ENCODE measurements at places on chromosomes 5 and 9. TPM values are rescaled to one million over a fixed set of nuclear protein-coding genes. Genes with fewer than 3 reads are reported as not detected.

GRCh38 chr5:19104948-19105347 is 883.1 kb downstream of the CDH18 start:
- no peak for DNase-seq

DNA sequence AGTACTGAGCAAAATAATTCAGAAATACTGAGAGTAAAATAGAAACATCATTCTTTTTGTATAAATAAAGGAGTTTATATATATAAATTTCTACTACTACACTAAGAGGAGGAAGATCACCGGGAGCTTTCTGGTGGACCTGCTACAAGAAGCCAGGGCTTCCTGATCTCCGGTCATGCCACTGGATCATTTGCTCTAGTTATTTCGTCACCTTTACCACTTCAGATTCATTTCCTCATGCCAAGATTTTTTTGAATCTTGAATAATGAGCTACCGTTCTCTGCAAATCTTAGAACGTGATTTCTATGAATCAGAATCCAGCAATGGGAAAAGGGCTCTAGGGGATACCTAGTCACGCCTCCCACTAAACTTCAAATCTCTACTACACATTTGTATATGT is 51.9 kb upstream of the TBC1D9B start:
- DNase-seq = no peak

DNA sequence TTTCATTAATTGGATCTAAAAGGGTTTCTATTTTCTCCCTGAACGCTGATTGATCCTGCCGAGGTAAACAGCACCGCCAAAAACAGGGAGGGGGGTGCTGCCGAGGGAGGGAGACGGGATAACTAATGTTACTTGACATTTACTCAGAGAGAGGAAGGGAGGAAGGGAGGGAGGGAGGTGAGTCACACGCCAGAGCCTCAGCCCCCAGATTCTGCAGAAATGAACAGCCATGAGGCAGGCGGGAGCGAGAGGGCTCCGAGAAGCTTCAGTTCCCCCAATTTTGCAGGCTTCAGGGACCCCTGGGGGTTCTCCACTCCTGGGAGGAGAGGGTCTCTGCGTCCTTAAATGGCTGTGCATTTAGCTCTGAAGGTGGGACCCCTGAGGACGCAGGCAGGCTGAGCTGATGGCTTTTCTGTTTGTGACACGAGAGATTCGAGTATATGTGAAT is 59.1 kb upstream of the IER5L start:
- no peak for DNase-seq

DNA sequence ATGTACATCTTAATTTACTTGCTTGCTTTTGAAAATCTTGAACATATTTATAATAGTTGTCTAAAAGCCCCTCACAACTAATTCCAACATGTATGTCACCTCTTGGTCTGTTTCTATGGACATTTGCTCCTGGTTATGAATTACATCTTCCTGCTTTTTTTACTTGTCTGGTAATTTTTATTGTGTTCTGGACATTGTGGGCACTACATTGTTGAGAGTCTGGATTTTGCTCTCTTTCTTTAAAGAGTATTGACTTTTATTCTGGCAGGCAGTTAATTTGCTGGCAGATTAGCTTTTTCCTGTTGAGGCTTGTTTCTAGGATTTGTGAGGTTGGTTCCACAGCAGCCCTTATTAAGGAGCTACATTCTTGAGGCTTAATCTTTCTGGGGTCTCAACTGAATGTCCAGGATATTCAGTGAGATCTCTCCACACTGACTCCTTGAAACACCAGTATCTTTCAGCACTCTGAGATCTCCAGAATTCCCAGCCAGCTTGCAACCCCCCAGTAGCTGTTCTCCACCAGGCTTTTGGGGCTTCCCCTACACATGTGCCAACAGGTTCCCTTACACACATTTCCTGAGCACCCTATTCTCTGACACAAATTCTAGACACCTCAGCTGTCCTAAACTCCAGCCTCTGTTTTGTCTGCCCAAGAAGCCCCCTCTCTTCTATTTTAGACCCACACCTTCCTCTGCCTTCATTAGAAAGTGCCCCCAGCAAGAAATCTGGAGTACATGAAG is 27.4 kb downstream of the KIAA1191 start:
- no peak for DNase-seq

RELL2 gene
- 3.2 TPM for polyA plus RNA-seq

DNA sequence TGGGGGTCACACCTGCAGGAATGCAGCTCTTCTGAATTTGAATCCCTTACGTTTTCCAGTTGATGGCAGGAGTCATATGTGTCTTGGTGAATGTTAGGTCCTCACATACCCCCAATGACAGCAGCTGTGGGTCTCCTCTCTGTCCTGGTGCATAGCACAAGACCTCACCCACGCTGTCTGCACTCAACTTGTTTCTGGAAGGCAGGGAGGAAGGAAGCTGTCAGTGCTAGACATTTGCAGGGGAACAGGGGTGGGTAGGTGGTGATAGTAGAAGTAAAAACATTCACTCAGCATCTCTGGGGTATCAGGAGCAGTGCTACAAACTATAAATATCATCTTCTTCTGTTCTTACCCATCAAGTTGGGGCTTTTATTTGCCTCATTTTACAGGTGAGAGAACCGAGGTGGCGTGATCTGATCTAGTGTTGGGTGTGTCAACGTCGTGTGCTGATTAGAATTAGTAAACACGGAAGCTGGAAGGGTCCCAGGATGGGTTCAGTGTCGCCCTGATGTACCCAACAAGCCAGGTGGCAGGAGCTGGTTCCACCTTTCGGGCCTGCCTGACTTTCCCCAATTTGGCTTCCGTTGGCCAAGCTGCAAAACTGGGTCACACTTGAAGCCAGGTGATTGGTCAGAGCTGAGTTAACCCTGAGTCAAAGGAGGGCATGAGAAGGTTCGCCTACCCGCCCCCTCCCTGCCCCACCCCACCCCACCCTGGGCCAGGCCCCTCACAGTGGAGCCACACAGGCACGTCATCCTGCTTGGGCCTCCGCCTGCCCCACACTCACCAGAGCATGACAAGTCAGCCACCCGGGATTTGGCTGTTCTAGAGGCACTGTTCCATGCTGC is 15.8 kb downstream of the ERGIC1 start:
- no peak for DNase-seq

GRCh38 chr5:175684931-175685330 is 27.1 kb downstream of the HRH2 start:
- no peak for DNase-seq

GRCh38 chr5:90488791-90489190 is 14.1 kb downstream of the POLR3G start:
- DNase-seq = no peak

DNA sequence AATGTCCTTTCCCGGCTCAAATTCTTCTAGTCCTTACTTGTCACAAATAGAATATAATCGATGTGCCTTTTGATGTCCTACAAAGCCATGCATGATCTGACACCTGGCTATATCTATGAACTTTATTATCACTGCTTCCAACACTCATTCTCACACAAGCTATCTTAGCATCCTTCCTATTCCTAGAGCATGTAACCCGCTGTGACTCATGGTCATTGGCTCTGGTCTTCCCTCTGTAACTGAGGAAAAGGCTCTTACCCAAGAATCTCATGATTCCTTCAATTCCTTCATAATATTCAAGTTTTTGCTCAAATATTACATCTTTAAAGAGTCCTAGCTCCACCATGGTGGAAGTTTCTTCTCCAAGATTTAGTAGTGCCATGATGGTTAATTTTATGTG is 480.0 kb upstream of the PAPPA start:
- no peak for DNase-seq

TAF9 gene
- 62.2 TPM for polyA plus RNA-seq

SLC25A2 gene
- polyA plus RNA-seq = 0.22 TPM

GPR150 gene
- polyA plus RNA-seq = 0.15 TPM

DNA sequence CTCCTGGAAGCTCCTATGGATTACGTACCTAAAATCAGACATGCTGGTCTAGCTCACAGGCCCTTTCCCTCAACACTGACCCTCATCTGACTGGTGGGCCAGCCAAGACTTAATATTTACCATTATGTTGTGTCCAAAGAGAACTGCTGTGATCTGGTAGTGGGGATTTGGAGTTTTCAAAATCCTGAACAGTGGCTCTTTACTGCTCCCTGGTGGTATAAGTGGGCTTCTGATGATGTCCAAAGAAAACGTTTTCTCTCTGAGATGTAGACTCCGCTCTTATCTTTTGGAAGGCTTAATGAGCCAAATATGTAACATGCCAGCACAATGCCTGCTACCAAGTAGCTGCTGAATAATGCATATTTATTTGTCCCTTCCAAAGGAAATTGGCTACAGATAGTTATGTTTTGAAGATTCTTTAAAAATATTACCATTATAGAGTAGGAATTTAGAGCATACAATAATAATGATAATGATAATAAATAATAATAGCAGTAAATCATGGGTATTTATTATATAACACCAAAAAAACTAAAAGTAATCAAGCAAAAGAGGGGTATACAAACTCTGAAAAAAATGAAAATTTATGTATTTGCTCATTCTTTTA is 406.6 kb upstream of the TNC start:
- peak; percentile 31 for DNase-seq

- no peak for DNase-seq
Measured at GRCh38 chr9:750249-750967, 91.1 kb upstream of the DMRT1 start.

MARCOL gene
- polyA plus RNA-seq = not detected

DNA sequence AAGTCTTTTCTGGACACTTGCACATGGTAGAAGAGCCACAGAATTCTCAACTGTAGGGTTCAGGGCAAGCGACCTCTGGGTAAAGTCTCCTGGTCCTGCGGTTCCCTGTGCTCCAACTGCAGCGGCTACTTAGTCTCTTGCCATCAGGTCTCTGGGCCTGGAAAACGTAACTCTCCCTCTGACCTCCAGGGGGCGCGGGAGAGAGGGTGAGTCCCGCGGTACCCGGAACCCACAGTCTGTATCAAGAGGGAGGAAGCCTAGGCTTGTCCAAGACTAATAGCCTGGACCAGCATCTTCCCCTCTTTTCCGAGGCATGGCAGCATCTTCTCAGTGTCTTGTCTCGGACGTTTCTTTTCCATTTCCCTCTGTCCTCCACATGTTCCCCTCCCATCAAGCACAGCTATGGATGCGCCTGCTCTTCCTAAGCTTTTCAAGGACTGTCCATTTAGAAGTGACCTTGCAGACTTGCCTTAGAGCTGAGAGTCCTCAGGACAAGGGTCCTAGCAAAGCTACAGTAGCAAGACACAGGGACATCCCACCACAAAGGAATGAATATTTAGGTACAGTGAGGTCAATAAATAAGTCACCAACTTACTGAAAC is 59.3 kb downstream of the FSTL4 start:
- peak; percentile 28 for DNase-seq

DNA sequence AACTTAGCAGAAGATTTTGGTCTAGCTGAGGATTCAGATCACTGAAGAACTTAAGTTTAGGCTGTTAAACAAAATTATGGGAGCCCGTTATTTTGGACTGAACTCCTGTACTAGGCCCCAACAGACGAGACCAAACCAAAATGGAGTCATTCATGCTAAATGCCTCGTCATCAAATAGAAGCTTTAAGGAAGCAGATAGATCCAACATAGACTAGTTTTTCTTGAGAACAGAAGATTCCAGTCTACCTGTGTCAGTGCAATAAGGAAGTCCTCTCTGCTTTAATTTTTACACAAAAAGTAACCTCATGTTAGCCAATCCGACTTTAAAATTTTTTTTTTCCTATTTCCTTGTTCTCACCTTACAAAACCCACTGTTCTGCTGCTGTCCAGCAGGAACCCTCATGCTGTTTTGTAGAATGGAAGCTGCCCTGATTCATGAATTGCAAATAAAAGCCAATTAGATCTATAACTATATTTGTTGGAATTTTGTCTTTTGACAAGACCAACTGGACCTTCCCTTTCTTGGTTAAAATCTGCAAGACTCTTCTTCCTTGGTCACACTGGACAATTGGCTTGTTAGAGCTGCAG is 29.0 kb upstream of the GOLM1 start:
- DNase-seq = no peak

- no peak for DNase-seq
Measured at GRCh38 chr5:107331882-107332281, 338.9 kb downstream of the EFNA5 start.

GRCh38 chr9:38019731-38020130 is 49.3 kb downstream of the SHB start:
- no peak for DNase-seq

DNA sequence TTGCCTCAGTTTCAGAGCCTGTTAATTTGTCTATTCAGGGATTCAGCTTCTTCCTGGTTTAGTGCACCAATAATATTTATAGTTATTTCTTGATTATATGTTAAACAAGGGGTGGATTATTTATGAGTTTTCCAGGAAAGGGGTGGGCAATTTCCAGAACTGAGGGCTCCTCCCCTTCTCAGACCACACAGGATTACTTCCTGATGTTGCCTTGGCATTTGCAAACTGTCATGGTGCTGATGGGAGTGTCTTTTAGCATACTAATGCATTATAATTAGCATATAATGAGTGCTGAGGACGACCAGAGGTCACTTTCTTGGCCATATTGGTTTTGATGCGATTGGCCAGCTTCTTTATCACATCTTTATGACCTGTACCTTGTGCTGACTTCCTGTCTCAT is 6.2 kb upstream of the DTWD2 start:
- no peak for DNase-seq

DNA sequence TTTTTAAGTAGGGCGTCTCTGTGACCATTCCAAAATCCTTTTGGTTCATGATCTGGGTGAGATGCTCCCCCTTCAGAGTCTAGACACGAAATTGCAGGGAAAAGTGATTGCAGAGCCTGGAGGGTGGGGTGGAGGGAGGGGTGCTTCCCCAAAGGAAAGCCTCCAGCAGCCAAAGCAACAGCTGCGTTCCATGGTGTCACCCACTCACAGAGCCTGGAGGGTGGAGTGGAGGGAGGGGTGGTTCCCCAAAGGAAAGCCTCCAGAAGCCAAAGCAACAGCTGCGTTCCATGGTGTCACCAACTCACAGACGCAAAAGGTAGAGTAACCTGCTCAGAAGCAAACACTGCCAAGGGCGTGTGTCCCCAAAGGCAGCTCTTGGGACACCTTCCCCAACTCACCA is 22.6 kb downstream of the SLC6A18 start:
- no peak for DNase-seq

GRCh38 chr9:94212091-94212490 is 47.0 kb upstream of the ZNF169 start:
- no peak for DNase-seq

PCDHB15 gene
- polyA plus RNA-seq = 3.4 TPM

DNA sequence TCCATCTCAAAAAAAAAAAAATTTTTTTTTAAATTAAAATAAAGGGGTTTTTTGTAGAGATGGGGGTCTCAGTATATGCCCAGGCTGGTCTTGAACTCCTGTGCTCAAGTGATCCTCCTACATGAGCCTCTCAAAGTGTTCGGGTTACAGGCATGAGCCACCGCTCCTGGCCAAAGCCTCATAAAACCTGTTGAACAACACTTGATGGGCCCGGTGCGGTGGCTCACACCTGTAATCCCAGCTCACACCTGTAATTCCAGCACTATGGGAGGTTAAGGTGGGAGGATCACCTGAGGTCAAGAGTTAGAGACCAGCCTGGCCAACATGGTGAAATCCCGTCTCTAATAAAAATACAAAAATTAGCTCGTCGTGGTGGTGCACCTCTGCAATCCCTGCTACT is 7.7 kb upstream of the NPM1 start:
- no peak for DNase-seq

GRCh38 chr9:82406456-82407085 is 418.0 kb downstream of the SPATA31D1 start:
- DNase-seq = no peak

PCDHB8 gene
- 0.46 TPM for polyA plus RNA-seq

GRCh38 chr9:91150998-91151717 is 210.6 kb downstream of the AUH start:
- no peak for DNase-seq

GRCh38 chr5:98576275-98576674 is 197.2 kb upstream of the RGMB start:
- no peak for DNase-seq

DNAI1 gene
- 0.28 TPM for polyA plus RNA-seq

Data from heart right ventricle (tissue), 16 donors.